ENCODE measurements at places on chromosomes 4 and X.

DNA sequence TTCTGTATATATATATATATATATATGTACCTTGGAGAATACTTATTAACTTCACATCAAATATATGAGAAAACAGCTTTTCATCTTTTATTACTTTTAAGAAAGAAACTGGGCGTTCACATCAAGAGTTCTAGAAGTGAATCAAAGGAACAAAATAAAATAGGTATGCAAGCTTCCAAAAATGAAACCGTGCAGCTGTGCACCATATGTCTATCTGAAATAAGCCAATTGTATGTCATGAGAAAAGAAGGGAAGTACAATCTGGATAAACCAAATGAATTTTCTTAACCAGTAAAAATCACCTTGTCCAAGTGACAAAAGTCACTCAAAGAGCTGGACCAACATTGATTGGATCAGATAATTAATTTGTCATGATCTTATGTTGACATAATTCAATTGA is 405.4 kb upstream of the TECRL start:
- DNase-seq: no peak

DNA sequence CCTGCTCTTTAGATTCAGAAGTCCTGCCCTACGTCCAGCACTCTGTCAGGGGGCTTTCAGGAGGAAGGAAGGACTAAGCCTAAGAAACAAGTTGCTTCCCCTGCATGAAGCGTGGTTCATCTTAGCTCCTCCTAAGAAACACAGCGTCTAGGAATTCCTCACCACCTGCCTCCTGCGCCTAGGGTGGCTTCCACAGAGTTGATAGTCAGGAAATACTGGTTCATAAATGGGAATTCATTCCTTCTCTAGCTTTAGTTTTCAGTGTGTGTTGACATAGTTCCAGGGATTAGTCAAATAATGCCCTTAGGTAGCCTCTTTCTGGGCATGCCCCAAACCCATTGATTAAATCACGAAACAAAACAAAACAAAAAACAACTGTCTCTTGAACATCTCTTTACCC is 1.7 kb upstream of the MXRA5 start:
- no peak for DNase-seq

DNA sequence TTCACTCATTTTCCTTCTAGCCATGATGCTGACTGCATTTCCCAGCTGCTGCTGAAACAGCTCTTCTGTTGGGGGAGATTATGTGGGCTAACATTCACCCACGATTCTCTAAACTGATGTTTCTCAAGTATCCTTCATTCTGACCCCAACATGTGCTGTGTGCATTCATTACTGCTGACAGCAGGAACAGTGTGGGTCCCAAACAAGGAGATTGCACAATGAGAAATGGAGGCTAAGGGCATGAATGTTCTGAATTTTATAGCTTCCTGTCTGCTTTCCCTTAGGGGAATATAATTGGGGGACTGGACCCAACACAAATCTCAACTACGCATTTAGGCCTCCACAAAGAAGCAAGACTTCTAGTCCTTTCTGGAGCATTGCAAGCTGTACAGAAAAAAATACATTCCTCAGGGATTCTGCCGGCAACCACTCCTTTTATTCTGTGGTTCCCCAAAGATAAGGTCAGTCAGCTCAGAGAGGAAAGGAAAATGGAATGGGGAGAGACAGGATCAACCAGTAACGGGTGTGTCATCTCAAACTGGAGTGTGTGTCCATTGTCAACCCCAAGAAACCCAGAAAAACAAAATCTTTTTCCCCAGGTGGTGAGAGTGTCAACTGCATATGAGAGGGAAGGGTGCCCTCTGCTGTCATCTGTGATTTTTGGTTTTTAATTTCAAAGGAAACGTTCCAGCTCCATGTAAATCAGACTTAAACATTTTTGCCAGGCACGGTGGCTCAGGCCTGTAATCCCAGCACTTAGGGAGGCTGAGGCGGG is 81.5 kb upstream of the EGFL6 start:
- peak; percentile 68 for DNase-seq

DNA sequence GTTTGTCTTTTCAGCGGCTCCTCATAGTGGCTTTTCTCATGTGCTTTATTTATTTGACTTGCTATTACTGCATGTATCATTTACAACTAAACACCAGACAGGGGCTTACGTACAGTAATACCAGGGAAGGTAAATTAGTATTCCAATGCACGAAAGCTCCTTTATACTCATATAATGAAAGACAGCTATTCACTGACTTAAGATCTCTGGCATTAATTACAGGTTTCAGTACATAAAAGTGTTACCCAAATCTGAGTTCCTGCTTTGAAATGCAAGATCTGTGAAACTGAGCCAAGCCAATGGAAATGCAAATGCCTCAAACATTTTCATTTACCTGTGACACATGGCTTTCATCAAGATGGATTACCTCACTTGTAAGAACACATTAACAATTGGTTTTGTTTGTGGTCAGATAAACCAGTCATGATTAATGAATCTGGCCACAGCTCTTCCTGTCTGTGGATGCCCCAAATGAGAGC is 107.2 kb downstream of the ANAPC4 start:
- no peak for DNase-seq

- DNase-seq: no peak
Measured at GRCh38 chrX:153917869-153918268, 8.2 kb downstream of the ARHGAP4 start.

DNA sequence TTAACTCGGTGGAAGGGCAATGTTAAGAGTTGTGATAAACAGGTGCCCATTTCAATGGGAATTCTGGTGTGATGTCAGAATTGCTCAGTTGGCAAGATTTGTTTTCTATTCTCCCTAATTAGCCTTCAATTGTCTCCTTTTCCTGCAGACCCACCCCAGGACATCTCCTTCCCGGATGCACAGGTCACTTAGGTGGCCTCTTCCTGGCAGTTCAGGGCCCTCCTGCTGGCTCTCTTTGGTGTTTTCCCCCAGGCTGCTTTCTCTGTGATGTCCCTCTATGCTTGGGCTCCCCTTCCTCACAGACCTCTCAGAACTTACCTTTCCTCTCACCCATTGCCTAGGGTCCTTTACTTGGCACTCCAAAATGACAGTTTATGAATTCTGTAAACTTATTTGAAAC is 126.3 kb downstream of the GPAT3 start:
- DNase-seq: no peak

DNA sequence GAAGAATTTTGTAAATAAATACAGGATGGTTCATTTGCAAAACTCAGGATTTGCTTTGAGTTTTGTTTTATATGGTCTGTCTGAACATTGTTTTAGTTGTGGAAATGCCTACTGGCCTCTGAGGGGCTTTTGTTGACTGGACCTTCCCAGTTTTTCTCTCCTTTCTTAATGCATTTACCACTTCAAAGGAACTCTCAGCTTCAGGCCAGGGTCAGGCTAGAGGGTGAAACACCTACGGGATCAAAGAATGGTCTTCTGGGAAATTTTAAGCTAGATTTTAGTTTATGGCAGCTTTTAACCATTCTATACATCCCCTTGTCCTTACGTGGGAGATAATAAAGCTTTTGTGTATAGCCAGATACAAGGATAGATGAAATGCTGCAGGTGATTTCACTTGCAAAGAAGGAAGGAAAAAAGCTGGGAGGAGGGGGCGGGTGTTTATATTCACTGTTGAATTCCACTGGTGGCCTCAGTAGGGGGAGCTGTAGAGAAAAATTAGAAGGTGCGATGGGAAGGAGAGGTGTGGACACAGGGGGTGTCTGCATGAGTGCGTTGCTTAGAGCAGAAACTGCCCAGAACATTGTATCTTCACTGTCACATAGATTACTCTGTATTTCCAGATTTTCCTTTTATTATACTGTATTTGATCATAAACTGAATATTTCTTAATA is 151.8 kb downstream of the TSPAN5 start:
- no peak for DNase-seq

DNA sequence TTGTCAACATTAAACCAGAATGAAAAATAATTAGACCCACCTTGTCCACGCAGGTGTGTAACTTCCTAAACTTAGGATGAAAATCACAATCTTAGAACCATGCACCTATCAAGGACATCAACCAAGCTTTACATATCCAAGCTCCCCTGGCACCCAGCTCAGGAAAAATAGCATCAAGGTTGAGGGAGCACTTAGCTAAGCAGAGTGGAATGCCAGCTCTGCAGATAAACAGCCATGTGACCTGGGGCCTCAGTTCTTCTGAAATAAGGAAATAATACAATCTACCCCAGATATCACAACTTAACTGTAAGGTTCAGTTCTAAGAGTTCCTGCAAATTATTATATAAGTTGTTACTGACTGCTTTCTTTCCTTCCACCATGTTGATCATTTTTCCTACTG is 64.7 kb downstream of the DHX15 start:
- no peak for DNase-seq

DNA sequence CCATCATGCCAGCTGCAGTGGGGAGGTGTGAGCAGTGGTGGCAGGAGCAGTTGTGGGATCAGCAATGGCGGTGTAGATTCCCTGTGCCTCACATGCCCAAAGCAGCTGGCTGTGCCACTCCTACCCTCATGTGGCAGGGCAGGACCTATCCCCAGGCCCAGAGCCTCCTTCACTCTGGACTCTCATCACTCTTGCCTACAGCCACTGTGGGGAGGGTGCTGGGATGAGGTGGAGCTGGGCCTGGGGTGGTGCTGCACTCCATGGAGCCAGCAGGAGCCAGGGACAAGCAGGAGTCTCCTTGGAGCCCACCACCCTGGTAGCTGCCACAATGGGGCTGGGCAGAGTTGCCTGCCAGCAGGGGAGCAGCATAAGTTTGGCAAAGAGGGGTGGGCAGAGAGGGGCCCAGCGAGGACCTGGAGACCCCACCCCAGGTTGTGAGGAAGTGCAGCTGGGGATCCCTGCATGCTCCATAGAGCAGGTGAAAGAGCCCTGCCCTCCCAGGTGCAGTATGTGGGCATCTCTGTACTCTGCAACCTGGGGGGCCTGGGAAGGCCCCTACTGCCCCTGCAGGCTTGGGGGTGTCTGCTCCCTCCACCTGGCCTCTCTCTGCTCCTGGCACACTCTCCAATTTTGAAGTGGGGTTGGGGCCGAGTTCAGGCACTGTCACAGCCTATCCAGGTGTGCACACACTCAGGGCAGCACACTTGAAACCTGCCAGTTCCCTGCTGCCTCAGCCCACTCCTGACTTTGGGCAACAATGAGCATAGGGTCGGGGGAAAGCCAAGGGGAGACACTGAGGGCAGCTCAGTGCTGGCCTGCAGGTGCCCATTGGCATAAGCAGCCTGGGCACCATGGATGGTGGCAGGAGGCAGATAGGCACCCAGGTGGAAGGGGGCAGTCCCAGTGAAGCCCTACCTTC is 74.0 kb upstream of the INTU start:
- DNase-seq: no peak

DNA sequence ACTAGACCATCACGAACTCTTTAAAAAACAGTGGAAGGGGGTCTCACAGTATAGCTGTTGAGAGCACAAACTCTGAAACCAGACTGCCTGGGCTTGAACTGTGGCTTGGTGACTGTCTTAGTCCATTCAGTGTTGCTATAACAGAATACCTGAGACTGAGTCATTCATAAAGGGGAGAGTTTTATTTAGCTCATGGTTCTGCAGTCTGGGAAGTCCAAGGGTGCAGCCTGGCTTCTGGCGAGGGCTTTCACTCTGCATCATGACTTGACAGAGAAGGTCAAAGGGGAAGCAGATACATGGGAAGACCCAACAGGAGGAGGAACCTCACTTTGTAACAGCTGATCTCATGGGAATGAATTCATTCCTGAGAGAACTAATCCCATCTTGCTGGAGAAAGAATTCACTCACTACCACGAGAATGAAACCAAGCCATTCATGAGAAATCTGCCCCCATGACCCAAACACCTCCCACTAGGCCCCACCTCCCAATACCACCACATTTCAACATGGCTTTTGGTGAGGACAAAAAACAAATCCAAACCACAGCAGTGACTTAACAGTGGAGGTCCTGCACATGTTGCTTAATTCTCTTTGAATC is 116.7 kb upstream of the STOX2 start:
- DNase-seq: no peak

- DNase-seq: no peak
Measured at GRCh38 chr4:11194431-11194830, 234.3 kb downstream of the HS3ST1 start.

DNA sequence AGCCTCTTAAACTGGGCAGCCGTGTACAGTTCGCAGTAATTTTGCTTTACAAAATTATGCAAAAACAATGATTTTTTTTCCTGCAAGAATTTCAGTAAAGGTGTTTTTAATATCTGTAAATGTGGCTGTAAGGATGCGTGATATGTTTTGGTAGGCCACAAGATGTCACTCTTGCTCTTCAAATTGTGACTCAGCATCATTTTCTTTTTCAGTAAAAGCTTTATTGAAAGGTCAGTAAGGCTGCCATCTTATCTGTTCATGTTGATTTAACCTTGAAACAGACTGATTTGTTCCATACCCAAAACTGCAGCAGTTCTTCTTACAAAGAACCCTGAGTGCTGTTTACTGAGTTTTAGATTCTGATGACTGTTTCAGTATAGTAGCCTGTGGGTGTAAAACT is 39.9 kb downstream of the TXLNG start:
- peak; percentile 36 for DNase-seq

DNA sequence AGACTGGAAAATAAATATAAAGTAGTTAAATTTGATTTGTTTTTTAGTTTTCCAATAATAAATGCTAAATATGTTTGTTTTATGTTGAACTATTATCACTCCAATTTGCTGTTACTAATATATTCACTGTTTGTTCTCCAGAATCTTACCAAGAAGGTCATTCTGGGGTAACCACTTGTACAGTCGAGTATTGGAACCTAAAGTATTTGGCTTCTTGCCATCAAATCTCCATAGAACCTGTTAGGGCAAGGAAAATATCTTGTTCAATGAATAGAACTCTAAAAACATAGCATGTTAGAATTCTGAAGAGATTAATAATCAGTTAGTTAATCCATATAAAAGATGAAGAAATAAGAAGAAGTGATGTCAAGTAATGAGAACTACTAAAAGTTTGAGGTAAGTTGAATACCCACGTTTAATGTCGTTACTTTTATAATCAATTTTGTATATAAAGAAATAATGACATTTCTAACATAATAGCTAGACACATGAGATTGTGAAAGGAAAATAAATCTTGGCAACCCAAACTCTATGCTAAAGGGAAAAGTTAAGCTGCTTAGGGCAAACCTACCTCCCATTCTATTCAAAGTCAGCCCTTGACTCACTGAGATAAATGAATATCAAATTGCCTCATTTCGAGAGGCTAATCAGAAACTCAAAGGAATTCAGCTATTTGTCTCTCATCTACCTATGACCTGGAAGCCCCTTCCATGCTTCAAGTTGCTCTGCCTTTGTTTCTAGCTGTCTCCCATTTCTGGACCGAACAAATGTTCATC is 15.3 kb downstream of the UGT2B15 start:
- DNase-seq: no peak

Measured in CD4-positive, alpha-beta T cell treated with Interleukin-10 for 1 hour (primary cell).